ENCODE measurements at places on chromosomes 1 and 21. TPM values are rescaled to one million over a fixed set of nuclear protein-coding genes. Genes with fewer than 3 reads are reported as not detected.

Gene OR2T33
- not detected for total RNA-seq

Gene PDC
- total RNA-seq: not detected

Gene ATP6V1G3
- total RNA-seq: 0.47 TPM

Gene SH2D1B
- total RNA-seq: 0.05 TPM

Gene ELAPOR1
- 0.37 TPM for total RNA-seq

Gene SLAMF9
- total RNA-seq: not detected

Gene APCS
- total RNA-seq: not detected

Gene OR2T2
- not detected for total RNA-seq

Gene GPR61
- not detected for total RNA-seq

Gene TDRD10
- 6.0 TPM for total RNA-seq

Gene FMO2
- total RNA-seq: 0.05 TPM

Gene NOTCH2
- 12.8 TPM for total RNA-seq

Gene FAM78B
- 1.2 TPM for total RNA-seq

Gene SRM
- total RNA-seq: 41.3 TPM

Gene FDPS
- total RNA-seq: 512 TPM

Gene PRELP
- total RNA-seq: not detected

Gene LDLRAD1
- not detected for total RNA-seq

Gene ARTN
- not detected for total RNA-seq

Gene SMYD2
- 174 TPM for total RNA-seq

Gene GNAT2
- total RNA-seq: not detected

Gene AVPR1B
- 0.05 TPM for total RNA-seq

Gene MARK1
- total RNA-seq: 2.3 TPM

Gene C8B
- total RNA-seq: not detected

Gene EPRS1
- total RNA-seq: 101 TPM

Gene LGR6
- not detected for total RNA-seq

Data from dermis blood vessel endothelial cell (primary cell).